ENCODE measurements at places on chromosomes 1 and 21.

- DNase-seq: peak; percentile 44
These were observed 661 bp downstream of the PLEKHO1 start for GRCh38 chr1:150150133-150151021.

- DNase-seq: no peak
These were observed 12.5 kb upstream of the IGSF3 start for GRCh38 chr1:116679828-116680628.

DNA sequence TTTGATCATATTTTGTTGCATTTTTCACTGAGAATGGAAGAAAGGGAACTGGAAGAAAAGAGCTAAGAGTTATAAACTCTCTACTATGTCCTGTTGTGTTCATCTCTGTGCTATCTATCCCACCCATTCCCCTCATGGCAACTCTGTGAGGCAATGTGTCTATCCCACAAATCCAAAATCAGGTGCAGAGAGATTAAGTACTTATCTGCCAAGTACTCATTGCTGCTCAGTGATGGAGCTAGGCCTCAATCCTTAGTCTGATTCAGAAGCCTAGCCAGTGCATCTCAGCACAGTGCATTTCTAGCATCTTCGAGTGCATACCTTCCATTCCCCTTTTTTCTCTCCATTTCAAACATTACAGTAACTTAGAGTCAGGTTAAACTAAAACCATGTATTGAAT, 270.6 kb downstream of the TPR start:
- DNase-seq: no peak

DNA sequence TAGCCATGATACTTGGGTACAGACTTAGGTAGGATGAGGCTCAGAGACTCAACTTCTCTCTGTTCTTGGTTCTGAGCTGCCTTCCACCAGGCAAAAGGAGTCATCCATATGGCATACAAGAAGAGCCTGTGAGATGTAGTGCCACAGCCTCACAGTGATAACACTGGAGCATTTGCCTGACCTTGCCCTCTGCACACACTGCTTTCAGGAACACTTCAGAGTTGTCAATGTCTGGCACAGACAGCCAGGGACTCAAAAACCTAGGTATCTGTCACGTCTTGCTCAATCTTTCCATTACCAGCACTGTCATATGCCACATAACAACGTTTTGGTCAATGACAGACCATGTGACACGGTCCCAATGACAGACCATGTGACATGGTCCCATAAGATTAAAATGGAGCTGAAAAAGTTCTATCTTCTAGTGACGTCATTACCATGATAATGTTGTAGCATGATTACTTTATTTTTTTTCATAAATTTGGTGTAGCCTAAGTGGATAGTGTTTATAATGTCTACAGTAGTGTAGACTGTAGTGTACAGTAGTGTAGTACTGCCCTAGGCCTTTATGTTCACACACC, 199.9 kb upstream of the CTTNBP2NL start:
- no peak for DNase-seq

DNA sequence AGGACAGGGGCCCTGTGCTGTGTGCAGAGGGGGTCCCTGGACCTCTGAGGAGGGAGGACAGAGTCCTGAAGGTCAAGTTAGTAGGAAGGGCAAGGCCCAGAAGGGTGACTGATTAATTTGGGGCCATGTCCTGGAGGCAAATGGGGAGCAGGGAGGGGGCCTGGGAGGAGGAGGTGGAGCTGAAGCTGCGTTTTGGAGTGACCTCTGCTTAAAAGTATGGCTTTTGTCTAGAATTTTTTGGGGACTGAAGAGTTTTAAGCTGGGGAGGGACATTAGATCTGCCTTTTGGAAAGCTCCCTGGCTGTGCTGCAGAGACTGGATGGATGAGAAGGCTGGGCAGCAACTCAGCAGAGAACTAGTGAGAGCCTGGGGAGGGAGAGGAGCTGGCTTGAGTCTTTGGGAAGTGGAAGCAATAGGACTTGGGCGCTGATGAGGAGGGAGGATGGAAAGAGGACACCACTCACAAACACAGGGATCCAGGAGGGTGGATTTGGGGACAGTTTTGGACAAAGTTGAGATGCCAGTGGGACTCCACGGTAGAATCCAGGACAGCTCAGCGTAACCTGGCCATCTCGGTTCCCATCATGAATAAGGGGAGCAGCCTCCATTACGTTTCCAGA, 52.9 kb downstream of the ACBD3 start:
- DNase-seq: no peak

GRCh38 chr1:24186711-24186992, 437 bp downstream of the IFNLR1 start:
- no peak for DNase-seq

DNA sequence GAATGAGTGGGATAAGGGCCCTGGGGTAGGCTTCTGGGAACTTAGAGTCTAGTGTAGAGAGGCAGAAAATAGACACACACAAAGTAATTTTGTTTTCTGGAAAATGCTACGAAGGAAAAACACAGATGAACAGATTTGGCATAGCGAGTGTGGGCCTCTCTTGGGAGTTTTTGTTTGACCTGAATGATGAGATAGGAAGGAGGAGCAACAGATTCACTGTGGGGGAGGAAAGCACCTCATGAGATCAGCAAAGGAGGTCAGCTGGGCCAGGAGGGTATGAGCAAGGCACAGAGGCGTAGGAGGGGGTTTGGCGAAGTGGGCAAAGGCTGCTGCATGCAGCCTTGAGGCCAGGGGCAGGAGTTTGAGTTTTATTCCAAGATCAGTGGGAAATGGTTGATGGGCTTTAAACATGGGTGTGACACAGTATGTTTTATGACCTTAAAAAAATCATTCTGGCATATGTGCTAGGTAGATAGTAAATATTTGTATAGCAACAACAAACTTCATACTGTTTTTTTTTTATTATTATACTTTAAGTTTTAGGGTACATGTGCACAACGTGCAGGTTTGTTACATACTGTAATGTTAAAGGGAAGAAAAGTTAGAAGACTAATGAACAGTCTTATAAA, 57.9 kb downstream of the FGGY start:
- DNase-seq: no peak

DNA sequence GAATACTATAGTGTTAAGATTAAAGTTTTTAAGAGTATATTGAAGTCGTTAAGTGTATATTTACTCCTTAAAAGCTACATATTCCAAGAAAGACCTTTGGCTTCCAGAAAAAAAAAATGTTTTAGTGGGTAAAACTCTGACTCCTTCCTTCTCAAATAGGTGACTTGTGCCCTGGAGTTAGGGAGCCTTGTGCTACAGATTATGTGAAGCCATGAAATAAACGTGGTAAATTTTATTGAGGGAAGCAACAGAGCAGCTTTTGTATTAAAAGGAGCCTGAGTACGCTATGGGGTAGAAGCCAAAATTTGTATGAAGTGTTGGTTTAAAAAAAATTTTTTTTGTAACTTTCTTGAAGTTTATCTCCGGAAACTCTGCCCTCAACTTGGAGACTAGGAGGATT, 994 bp downstream of the RO60 start:
- DNase-seq: no peak

DNA sequence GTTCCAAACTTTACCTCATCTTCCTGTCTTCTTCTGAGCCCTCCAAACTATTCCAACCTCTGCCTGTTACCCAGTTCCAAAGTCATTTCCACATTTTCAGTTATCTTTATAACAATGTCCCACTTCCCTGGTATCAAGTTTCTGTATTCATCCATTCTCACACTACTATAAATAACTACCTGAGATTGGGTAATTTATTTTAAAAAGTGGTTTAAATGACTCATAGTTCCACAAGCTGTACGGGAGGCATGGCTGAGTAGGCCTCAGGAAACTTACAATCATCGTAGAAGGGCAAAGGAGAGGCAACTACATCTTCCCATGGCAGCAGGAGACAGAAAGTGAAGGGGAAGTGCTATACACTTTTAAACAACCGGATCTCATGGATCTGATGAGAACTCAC, 428.5 kb upstream of the RGS18 start:
- no peak for DNase-seq

Measured in CD4-positive, alpha-beta memory T cell (primary cell).